ENCODE measurements at places on chromosomes 11 and 22. TPM values are rescaled to one million over a fixed set of nuclear protein-coding genes. Genes with fewer than 3 reads are reported as not detected.

OR4A16 gene
- total RNA-seq, result not detected

TRPC6 gene
- 0.16 TPM for total RNA-seq

SAA4 gene
- 0.27 TPM for total RNA-seq

OR6T1 gene
- total RNA-seq, result not detected

GP1BB gene
- total RNA-seq, result 20.1 TPM

ZNF408 gene
- total RNA-seq, result 9.3 TPM

TYR gene
- total RNA-seq, result not detected

NPAT gene
- total RNA-seq, result 6.9 TPM

SCGB1A1 gene
- total RNA-seq, result not detected

NECTIN1 gene
- 7.8 TPM for total RNA-seq

CRYAB gene
- total RNA-seq, result 60.2 TPM

MIAT gene
- 0.72 TPM for total RNA-seq

C22orf31 gene
- total RNA-seq, result not detected

KCTD17 gene
- total RNA-seq, result 25.6 TPM

BCO2 gene
- total RNA-seq, result 1.5 TPM

TBX10 gene
- not detected for total RNA-seq

HMBS gene
- total RNA-seq, result 5.3 TPM

SLCO2B1 gene
- total RNA-seq, result 2.0 TPM

CBX7 gene
- total RNA-seq, result 8.0 TPM

KLHDC7B gene
- 2.4 TPM for total RNA-seq

TREH gene
- total RNA-seq, result not detected

All from fibroblast of the aortic adventitia (primary cell).